ENCODE measurements at places on chromosomes 5 and 9. TPM values are rescaled to one million over a fixed set of nuclear protein-coding genes. Genes with fewer than 3 reads are reported as not detected.
A peak's percentile ranks its signal among the peaks of the same experiment; 100 is the strongest.

Gene POLR3G
- 16.4 TPM for total RNA-seq

Gene PDLIM7
- 211 TPM for total RNA-seq

DNA sequence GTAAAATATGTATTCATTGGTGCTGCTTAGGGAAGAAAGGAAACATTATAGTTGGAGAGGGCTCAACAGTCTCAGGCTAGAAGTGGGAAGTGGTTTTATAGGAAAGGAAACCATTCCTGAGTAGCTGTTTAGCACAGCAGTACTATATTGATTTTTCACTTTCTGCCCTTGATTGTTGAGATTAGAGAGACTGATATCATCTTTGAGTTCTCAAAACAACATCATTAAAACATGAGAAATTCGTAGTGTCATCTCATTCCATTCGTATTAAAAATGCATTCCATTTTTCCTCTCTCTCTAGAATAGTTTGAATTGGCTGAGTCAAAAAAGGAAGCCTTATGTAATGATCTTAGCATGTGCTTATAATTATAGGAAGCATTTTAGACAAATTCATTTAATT, 14.1 kb downstream of the POLR3G start:
- no peak for DNase-seq
- no peak overlapping the region for H3K27ac ChIP-seq
- H3K4me1 ChIP-seq = no peaks in the 10 kb centered on the region
- H3K27me3 ChIP-seq = no peaks in the 10 kb centered on the region
- no peaks in the 10 kb centered on the region for H3K36me3 ChIP-seq

- H3K27ac ChIP-seq = no peak overlapping the region
- H3K4me1 ChIP-seq = no peaks in the 10 kb centered on the region
- H3K4me3 ChIP-seq = no peak overlapping the region
- no peak for DNase-seq
Observed at GRCh38 chr9:126933334-126933980, 18.9 kb downstream of the RALGPS1 start.

Gene PCDHB13
- total RNA-seq = 1.5 TPM

DNA sequence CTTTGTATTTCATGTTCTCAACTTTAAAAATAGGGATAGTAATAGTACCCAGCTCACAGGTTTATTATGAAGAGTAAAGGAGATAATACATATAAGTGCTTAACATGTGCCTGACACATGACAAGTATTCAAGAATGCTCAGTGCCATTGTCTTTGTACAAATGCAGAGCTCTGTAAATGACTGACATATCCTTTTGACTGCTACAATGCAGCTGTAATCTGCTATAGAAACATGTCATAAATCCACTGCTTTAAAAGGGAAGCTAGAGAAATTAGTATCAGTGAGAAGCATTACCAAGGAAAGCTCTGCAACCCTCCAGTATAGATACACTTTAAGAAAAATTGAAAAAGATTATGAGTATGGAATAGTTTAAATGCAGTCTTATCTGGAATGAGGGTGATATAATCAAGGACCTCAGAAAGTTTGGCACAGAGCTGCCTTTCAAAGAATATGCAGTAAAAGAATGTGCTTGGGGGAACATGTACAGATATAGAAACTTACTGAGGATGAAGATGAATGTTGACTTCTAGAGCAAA, 17.9 kb downstream of the ERAP1 start:
- no peaks in the 10 kb centered on the region for H3K27me3 ChIP-seq
- H3K4me1 ChIP-seq = peaks cover 10% of the 10 kb centered on the region
- DNase-seq = no peak

DNA sequence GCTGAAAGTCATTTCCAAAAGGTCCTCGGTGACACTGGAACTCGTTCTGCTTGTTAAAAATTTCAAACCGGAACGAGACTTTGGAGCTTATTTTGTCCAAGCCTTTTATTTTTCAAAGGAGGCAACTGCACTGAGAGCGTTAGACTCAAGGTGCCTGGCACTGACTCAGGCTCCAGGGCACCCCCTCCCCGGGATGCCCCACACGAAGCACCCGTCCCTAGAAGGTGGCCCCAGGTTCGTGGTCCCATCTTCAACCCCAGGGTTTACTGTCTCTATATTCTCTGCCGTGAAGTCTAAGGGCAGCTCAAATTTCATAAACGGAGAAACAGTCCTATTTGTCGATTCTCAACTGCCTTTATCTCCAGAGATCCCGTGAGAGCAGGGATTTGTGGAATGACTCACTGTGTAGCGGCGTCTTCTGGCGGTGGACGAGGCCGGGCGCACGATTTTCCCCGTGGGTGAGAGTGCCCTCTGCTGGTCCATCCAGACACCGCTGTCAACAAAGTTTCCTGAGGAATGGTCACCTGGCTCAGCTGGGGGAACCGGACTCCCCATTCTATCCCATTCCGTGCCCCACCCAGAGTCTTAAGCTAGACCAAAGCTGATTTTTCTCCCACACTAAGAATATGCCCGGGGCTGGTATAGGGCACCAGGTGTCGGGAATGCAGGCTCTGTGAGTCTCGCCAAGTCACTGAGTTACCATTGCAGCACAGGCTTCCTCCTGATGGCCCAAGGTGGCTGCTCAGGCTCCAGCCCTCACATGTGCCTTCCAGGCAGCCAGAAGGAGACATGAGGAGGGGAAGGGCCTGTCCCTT, 27.1 kb upstream of the SLC6A19 start:
- peak; percentile 90 for DNase-seq
- H3K4me3 ChIP-seq = no peak overlapping the region
- H3K36me3 ChIP-seq = no peaks in the 10 kb centered on the region
- no peaks in the 10 kb centered on the region for H3K27me3 ChIP-seq
- H3K27ac ChIP-seq = no peak overlapping the region
- no peaks in the 10 kb centered on the region for H3K4me1 ChIP-seq

- H3K4me3 ChIP-seq = no peak overlapping the region
- H3K4me1 ChIP-seq = no peaks in the 10 kb centered on the region
- no peaks in the 10 kb centered on the region for H3K27me3 ChIP-seq
- H3K27ac ChIP-seq = no peak overlapping the region
- H3K36me3 ChIP-seq = no peaks in the 10 kb centered on the region
Observed at GRCh38 chr5:59416451-59416850, 477.1 kb downstream of the PDE4D start.

- no peak overlapping the region for H3K4me3 ChIP-seq
- peaks cover 29% of the 10 kb centered on the region for H3K36me3 ChIP-seq
- no peaks in the 10 kb centered on the region for H3K4me1 ChIP-seq
- no peak for DNase-seq
- no peak overlapping the region for H3K27ac ChIP-seq
Observed at GRCh38 chr5:154053468-154053867, 14.7 kb downstream of the MFAP3 start.

- H3K4me3 ChIP-seq = no peak overlapping the region
- H3K27ac ChIP-seq = no peak overlapping the region
- no peaks in the 10 kb centered on the region for H3K36me3 ChIP-seq
Observed at GRCh38 chr9:116112236-116112635, 41.4 kb upstream of the PAPPA start.

GRCh38 chr9:14987858-14988257, 77.6 kb upstream of the FREM1 start:
- DNase-seq = no peak
- H3K4me1 ChIP-seq = no peaks in the 10 kb centered on the region
- H3K4me3 ChIP-seq = no peak overlapping the region
- H3K27ac ChIP-seq = no peak overlapping the region
- H3K36me3 ChIP-seq = no peaks in the 10 kb centered on the region
- no peaks in the 10 kb centered on the region for H3K27me3 ChIP-seq

GRCh38 chr5:37552770-37553719, 173.9 kb downstream of the WDR70 start:
- peaks cover 5% of the 10 kb centered on the region for H3K4me1 ChIP-seq
- no peak overlapping the region for H3K4me3 ChIP-seq
- H3K36me3 ChIP-seq = no peaks in the 10 kb centered on the region
- no peak overlapping the region for H3K27ac ChIP-seq
- no peak for DNase-seq
- no peaks in the 10 kb centered on the region for H3K27me3 ChIP-seq

DNA sequence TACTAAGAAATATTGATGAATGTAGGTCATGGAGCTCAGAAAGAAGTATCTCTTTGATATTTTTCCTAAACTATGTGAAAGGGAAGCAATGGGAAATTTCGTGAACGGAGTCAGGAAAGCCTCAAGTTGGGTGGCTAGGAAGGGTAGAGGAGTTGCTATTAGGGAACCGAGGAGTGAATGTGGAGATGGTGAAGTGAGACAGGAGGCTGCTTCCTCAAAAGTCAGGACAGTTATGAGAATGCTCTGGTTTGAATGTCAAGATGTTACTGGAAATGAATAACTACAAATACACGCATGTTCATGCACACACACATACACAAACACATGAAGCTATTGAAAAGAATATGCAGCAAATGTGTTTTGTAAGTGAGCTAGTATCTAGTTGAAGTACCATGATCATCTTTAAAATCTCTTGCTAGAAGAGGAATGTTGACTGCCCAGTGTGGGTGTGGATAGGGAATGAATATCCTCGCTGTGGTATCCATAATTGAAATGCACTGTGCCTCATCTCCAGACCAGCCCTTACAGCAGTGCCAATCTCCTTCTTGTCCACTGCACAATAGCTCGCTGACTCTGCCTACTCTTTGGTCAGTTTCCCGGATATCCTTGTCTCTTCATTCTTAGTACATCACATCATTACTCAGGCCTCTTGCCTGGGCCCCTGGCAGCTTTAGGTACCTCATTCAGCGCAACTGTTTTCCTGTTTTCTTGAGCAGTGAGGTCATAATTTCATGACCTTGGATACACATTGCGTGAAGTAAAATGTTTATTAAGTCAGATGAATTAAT, 21.9 kb upstream of the PDCD1LG2 start:
- H3K27me3 ChIP-seq = no peaks in the 10 kb centered on the region
- no peak for DNase-seq
- no peaks in the 10 kb centered on the region for H3K36me3 ChIP-seq
- H3K4me3 ChIP-seq = no peak overlapping the region

GRCh38 chr9:37727013-37727412, 26.6 kb upstream of the TRMT10B start:
- no peak for DNase-seq
- H3K36me3 ChIP-seq = no peaks in the 10 kb centered on the region
- no peak overlapping the region for H3K27ac ChIP-seq
- H3K4me1 ChIP-seq = peaks cover 4% of the 10 kb centered on the region
- H3K4me3 ChIP-seq = no peak overlapping the region
- H3K27me3 ChIP-seq = no peaks in the 10 kb centered on the region

Gene MARCHF11
- 26.6 TPM for total RNA-seq

- DNase-seq = peak; percentile 80
- peak overlapping the region; percentile 62 for H3K27ac ChIP-seq
- no peaks in the 10 kb centered on the region for H3K36me3 ChIP-seq
- H3K27me3 ChIP-seq = no peaks in the 10 kb centered on the region
Observed at GRCh38 chr5:14174230-14174636, 31.1 kb downstream of the TRIO start.

DNA sequence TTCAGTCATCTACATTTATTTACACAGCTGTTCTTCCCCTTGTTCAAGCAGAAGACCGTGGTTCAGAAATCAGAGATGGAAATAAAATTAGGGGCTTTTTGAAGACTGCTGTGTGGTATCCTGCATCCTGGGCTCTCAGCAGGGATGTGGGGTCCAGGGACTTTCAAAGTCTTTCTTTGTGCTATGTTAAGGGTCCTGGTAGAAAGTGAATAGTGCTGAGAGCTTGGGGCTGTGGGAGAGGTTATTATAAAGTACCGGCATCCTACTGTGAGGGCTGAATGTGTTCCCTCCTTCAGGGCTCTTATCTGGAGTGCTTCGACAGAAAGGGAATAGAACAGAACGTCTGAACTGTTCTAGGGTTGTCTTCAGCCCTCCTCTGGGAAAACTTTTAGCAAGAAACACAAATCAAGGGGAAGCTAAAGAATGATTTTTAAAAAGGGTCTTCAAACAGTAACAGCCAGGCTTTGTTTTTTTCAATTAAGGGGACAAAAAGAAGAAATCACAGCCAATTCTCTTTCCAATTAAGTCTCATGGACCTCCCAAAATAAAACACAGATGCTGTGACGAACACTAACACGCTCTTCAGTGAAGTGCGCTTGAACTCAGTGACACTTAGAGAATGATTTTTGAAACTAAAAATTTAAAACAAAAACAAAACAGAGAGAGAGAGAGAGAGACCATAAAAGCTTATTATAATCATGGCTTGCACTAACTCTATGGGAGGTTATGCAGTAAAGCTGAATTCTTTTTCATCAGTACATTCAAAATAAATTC, 15.7 kb upstream of the SLC1A3 start:
- H3K27me3 ChIP-seq = no peaks in the 10 kb centered on the region
- no peak for DNase-seq
- H3K27ac ChIP-seq = peak overlapping the region; percentile 34
- H3K4me3 ChIP-seq = no peak overlapping the region

Data from endodermal cell (in vitro differentiated cells).